CD4-positive, alpha-beta T cell treated with Interleukin-21 for 1 hour (primary cell): ENCODE measurements at places on chromosomes 5 and 9.

GRCh38 chr9:70772601-70773000 is 348.8 kb downstream of the TRPM3 start:
- DNase-seq, result no peak

- DNase-seq, result no peak
Observed at GRCh38 chr9:105539452-105539851, 18.5 kb upstream of the FKTN start.

DNA sequence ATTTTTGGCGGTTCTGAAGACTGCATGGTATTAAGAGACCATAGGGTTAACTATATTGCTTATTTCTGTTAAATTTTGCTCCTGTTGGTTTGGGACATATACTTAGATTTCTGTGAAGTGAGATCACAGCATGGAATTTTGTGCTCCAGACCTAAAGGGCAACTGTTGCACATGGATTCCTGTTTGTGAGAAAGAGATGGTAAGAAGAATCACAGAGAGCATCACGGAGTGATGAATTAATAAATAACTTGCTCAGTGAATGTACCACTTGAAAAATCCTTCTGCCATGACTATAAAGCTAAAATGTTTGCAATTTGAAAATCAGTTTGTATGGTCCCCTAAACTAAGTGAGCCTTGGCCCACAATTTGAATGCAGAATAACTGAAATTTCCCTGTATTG is 4.5 kb downstream of the PSAT1 start:
- DNase-seq, result no peak

- DNase-seq, result peak; percentile 37
Observed at GRCh38 chr9:124771867-124772679, 962 bp upstream of the NR6A1 start.

DNA sequence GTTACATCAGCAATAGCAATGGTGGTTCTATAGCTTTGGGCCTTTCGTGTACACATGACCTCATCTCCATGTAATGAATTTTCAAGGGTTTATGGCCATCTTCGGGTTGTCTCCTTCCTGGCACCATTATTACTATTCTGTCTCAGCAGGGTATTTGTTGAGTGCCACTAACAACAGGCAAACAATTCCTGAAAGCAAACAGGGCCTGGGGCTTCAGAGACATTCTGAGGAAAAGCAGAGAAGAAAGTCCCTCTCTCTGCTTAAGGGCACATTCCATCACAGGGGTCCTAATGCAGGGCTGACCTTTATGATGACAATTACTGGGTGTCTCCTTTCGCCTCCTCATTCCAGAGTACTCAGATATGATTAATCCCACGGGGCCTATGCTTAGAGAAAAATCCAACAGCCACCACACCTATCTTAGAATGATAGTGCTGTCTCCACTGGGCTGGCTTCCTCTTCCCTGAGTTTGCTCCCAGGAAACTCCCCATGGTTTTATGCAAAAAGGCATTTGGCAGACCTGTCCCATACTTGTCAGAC is 540.2 kb upstream of the ZNF462 start:
- DNase-seq, result no peak

DNA sequence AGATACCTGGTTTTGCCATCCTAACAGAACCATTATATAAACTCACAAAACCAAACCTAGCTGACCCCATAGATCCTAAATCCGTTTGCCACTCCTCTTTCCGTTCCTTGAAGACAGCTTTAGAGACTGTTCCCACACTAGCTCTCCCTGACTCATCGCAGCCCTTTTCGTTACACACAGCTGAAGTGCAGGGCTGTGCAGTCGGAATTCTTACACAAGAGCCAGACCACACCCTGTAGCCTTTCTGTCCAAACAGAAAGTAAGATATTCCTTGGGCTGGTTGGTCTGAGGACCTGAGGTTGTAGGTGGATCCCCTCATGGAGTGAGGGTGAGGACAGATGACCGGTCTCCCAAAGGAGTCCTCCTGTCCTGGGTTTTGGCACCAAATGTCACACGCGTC is 56.7 kb upstream of the NAA35 start:
- no peak for DNase-seq

DNA sequence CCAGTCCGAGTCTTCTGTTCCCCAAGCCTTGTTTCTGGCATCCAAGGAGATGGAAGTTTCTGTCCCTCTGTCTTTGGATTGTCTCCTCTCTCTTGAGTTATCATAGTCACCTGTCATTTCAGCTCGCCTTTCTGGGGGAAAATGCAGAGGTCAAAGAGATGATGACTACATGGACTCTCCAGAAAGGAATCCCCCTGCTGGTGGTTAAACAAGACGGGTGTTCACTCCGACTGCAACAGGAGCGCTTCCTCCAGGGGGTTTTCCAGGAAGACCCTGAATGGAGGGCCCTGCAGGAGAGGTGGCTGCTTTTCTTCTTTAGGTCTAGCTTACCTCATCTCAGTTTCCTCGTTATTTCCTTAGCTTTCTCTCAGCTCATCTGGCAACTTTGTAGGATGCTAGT is 25.1 kb downstream of the ERAP2 start:
- DNase-seq, result no peak

- DNase-seq, result no peak
Observed at GRCh38 chr9:113222482-113222841, 1.1 kb downstream of the SLC31A1 start.
